Bronchial epithelial cell (primary cell): ENCODE measurements at places on chromosomes 2 and 18.
A peak's percentile ranks its signal among the peaks of the same experiment; 100 is the strongest.

GRCh38 chr2:32291746-32292145 is 14.0 kb downstream of the YIPF4 start:
- no peak for DNase-seq

- DNase-seq = no peak
Observed at GRCh38 chr2:7016601-7017211, 99.5 kb downstream of the RNF144A start.

DNA sequence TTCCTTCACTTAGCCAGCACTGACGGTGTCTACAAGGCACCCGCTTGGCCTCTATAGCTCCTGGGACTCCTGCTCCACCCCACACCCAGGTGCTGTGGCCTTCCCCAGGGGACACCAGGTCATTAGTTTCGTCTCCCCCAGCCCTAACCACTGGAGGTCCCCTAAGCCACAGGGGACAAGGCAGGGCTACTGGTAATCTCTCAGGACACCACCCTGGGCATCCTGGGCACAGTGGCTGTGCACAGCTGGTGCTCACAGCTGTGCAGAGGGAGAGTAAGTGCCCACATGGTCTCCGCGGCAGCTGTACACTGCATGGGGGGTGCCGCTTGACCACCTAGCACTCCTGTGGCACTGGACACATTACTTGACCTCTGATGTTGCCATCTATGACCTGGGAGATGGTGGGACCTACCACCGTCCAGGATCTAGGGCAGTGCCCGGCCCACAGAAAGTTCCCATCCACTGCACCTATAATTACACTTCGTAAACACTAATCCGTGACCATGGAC is 134.0 kb downstream of the HDAC4 start:
- no peak for DNase-seq

GRCh38 chr18:8609659-8610458 is 622 bp downstream of the RAB12 start:
- DNase-seq = no peak

DNA sequence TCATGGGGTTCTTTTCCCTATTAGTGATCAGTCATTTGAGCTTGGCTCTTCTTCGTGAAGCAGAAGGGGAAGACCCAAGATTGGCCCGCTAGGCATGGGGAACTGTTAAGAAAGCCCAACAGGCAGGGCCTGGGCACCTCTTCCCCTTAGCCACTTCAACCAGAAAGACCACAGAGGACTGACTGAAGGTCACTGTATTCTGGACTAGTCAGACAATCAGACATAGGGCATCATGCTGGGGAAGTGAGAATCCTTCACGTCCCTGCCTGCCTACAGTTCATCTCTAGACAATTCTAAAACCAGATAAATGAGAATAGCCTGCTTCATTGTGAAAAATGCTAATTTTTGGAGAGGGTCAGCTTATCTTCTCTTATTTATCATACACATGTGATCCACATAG is 28.1 kb downstream of the FAP start:
- DNase-seq = no peak

DNA sequence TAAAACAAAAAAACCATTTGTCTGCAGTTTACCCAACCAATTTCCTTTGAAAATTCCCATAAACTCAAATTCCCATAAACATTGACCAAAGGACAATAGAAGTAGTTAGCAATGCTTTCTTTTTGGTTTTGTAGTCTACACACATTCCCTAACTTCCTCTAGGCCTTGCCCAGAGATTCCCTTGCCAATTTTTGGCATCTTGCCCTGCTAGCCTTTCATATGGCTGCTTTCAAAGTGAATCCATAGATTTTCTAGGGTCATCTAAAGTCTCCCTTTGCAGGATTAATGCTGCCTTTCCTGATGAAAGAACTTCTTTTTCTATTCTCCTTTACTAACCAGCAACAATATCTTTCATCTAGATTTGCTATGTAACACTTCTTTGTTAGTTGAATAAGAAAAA is 33.4 kb downstream of the THSD7B start:
- no peak for DNase-seq

DNA sequence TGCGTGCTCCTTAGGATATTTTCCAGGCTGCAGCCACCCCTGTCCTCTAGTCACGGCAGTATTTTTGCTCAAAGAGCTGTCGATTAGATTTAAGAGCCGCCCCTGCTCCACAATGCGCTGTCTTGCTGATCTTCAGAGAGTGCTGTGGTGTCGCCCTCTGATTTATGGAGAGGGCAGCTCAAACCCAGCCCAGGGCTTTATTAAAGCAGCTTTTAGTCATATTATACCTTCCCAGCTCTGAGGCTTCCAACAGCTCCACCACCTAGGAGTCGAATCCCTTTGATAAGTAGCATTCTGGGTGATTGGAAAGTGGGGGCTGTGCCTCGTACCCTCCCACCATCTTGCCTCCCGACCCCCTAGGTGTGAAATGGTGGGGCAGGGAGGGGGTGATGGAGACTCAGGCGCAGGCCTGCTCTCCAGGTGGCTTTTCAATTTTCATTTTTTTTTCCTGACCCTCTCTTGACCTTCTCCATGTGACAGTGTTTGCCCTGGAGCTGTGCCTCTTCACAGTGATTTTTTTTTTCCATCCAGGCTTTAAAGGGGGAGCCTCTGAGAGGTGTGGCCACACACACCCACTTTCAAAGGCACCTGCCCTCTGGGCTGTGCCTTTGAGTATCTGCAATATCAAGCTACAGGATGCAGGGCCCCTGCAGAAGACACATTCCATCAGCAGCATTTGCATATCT is 53.1 kb upstream of the NRP2 start:
- DNase-seq = no peak

- no peak for DNase-seq
Observed at GRCh38 chr2:28362991-28363521, 29.6 kb upstream of the FOSL2 start.

DNA sequence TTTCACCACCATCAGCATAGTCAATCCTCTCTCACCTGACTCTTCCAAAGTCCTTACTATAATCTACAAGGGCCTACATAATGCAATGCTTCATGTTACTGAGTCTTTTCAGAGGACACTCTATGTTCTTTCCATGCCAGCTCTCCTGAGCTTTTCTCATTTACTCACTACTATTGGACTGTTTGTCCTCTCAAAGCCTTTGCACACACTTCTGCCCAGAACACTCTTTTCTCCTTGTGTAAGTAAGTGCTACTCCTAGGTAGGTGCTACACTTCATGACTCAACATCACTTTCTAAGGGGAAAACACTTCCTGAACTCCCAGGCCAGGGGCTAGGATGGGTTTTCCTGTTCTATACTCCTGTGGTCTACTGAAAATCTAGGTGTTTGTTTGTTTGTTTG is 82.5 kb upstream of the GULP1 start:
- DNase-seq = no peak

- DNase-seq = peak; percentile 11
Observed at GRCh38 chr2:33133454-33133952, 186.8 kb downstream of the LTBP1 start.

DNA sequence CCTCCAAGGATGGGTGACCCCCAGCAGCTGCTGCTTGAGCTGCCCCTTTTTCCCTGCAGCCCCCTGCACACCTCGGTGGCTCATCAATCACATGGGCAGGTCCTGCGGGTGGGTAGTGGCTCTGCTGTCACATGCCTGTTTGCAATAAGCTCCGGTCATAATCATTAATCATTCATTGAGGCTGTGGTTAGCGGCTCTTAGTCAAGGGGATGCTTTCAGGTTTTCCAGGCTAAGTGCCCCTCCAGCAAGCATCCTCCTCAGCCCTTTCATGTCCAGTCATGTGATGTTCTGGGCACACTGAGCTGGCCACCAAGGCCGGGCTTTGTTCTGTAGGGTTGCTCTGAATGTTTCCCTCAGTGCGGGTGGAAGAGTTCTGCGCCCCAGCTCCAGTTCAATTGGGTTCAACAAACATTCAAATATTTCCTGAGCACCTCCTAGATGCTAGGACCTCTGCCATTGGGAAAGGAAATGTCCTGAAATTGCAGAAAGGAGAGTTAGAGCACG is 96.4 kb upstream of the LDAH start:
- no peak for DNase-seq

- no peak for DNase-seq
Observed at GRCh38 chr18:79863161-79864005, 65.6 kb downstream of the KCNG2 start.

GRCh38 chr2:123448801-123449200 is 576.3 kb upstream of the CNTNAP5 start:
- no peak for DNase-seq

DNA sequence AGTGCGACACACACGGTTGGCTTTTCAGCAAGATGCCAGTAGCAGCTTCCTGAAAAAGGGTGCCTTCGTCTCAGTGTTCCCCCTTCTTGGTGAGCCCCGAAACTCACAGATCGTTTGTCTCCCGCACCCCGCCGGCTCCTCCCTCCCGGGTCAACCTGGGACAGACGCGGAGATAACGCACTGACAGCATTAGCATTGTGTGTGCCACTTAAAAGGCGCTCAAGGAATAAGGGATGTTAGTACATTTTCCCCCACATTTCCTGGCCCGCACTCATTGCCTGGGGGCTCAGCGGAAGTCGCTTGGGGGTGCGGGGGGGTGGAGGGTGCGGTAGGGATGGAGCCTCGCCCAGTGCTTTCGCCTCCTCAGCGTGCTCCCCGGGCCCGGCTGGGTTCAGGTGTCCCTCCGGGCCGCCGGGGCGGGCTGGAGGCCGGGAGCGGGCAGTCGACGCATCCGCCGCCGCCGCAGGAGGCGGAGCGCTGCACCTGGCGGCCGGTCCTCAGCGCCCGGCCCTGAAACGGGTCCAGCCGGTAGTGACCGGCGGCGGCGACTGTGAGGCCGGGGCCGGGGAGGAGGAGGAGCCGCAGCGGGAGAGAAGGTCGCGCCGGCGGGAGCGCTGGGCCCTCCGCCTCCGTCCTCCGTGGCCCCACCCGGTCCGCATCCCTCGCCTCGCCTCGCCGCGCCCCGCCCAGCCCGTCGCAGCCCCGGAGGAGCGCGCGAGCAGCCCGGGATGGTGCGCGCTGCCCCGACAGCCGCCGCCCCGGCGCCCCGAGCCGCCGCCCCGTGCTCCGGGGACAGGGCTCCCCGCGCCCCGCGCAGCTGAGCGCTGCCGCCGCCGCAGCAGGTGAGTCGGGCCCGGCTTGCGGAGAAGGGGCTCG is at the start of gene MFSD6:
Gene MFSD6, plus strand, starts transcription at position 694 of the 876 bp plus-strand sequence. CDS start 27,675 bp downstream, outside the sequence.
- DNase-seq = no peak

- no peak for DNase-seq
Observed at GRCh38 chr2:170974304-170974993, 45.4 kb downstream of the GORASP2 start.

- no peak for DNase-seq
Observed at GRCh38 chr2:159916511-159916910, 118.5 kb upstream of the CD302 start.

DNA sequence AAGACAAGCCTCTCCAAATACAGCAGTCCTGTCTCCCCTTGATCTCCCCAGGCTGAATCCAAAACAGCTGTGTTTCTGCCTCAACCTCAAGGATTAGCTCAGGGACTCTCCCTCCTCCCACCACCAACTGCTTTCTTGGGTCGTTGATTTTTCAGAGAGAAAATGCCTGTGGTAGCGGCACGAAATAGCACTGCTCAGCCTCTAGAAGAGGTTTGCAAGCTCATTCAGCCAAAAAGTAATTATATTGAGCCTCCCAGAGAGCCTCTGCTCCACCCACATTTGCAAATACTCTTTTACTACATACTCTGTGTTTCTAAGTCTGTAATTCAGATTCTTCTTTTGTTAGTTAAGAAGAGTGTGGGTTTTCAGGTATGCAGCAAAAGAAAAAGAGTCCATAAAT is 396.4 kb upstream of the TNP1 start:
- no peak for DNase-seq

- DNase-seq = no peak
Observed at GRCh38 chr18:37122877-37123276, 293.9 kb downstream of the KIAA1328 start.

- DNase-seq = peak; percentile 24
Observed at GRCh38 chr2:201707753-201708152, 9.3 kb upstream of the MPP4 start.

DNA sequence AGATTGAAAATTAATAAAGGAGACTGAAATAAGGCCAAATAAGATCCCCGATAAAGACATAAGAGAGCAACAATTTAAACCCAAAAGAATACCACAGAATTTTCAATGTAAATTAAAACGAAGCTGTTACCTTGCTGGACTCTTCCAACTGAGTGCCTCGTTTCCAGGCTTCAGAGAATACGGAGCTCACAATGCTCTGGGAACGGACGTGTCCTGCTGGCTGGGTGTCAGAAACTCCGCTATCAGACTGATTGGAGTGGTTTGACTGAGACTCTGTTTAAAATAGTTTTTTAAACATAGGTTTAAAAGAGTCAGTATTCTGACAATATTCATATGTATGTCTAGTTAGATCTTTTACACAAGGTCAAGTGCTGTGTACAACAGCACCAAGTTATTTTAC is 90.4 kb downstream of the RAPH1 start:
- no peak for DNase-seq

DNA sequence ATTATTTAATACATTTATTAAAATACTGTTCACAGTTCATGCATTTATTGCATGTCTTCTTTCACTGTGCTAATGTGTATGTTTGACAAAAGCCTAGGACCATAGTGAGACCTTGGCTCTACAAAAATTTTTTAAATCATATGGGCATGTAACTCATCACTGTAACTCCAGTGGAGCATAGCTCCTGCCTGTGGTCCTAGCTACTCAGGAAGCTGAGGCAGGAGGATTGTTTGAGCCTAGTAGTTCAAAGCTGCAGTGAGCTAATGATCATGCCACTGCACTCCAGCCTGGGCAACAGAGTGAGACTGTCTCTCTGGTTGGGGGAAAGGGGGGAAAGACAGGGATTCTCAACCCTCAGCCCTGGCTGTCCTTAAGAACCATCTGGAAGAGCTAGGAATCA is 137.8 kb downstream of the PRKCE start:
- DNase-seq = no peak

DNA sequence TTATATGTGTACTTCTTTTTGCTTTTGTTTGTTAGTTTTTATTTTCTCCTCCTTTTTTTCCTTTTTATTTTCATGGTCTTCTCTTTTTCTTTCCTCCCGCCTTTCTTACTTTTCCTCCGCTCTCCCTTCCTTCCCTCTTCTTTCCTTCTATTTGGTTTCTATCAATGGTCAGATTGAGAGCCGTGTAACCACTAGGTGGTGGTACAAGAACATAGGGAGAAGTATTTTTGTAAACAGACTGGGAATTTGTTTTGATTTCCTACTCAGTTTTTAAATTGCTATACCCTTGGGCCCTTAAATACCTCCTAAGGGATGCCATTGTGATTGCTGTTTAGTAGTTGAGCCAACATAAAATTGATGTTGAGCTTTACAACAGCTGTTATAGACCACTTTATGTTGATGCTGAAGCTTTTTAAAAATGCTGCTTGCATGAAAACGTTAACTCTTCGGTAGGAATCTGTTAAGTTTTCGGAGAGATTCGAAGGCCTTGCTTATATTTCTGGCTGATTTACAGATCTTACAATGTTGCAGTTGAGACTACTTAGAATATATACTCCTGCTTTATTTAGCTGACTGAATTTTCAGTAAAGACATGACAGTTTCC is 124.2 kb downstream of the UBE2E3 start:
- peak; percentile 57 for DNase-seq

GRCh38 chr2:162092658-162093556 is 18.9 kb upstream of the DPP4 start:
- DNase-seq = peak; percentile 99

- DNase-seq = no peak
Observed at GRCh38 chr2:48279344-48280090, 250.4 kb upstream of the STON1 start.

- no peak for DNase-seq
Observed at GRCh38 chr2:85583667-85584353, 421 bp upstream of the VAMP5 start.
